Osteocyte (in vitro differentiated cells): ENCODE measurements at places on chromosomes 7 and 10.

GRCh38 chr7:120920591-120921274 lies 29.8 kb upstream of the ING3 start:
- DNase-seq = no peak

DNA sequence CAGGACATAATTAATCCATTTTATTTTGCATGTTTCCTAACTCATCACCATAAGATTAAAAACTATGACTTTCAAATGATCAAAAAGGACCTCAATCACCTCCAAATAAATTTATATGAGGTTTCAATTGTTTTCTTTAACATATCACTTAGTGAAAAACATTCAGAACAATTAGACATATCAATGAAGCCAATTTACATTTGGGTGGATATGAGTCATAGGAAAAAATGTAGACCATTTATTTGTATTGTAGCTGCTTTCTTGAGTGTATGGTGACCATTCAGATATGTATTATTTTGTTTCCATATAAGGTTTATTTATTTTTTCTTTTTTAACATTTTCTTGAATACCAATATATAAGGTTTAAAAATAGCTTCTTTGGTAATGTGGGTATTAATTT lies 13.3 kb upstream of the EXOC6 start:
- DNase-seq = no peak

DNA sequence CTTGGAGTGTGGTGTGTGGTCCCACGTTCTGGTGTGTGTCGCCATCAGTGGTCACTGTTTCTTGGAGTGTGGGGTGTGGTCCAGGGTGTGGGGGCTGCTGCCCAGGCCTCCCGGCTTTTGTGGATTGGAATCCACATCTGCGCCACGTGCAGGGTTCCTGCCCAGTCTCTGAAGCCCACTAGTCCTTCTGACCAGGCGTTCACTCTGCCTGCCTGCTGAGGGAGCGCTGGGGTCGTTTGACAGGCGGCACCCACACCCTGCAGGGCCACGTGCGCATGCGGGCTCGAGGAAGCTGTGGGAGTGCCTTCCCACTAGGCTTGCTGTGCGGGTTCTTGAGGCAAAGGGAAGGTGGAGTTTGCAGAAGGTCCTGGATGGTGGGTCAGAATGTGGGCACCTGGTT lies 51.4 kb downstream of the INPP5A start:
- DNase-seq = no peak

- DNase-seq = no peak
Observed at GRCh38 chr7:158066085-158066484, 521.5 kb downstream of the PTPRN2 start.

DNA sequence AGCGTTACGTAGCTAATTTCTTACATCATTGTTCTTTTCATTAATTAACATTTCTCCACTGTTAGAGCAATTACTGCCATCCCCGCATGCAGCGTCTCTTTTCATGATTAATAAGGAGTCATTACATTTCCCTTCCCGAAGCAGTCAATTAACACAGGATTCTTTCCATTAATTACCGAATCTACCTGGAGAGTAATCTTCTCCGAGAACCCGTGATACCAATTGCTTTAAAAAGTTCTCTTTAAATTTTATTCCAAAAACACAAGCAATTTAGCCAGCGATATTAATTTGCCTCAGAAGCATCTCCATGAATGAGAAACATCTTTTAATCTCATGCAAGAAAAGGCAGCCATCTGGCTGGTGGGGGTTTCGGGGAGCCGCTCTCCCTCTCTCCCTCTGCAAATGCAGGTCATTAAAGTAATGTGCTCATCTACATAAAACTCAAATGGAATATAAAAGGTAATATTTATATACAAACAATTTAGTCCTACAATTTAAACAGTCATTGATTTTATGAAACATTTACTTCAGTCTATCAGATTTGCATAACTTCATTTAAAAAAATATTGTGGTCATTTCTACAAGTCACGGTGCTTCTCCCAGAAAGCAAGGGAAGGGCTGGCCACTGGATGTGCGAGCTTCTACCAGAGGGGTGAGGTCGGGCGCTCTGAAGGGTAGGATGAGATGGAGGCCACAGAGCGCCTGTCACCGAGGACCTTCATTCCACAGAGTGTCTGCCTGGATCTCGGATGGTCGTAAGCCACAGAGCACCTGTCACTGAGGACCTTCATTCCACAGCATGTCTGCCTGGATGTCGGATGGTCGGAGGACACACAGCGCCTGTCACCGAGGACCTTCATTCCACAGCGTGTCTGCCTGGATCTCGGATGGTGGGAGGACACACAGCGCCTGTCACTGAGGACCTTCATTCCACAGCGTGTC lies 145.0 kb downstream of the WDR37 start:
- no peak for DNase-seq
